ENCODE measurements at places on chromosomes 11 and 22.

DNA sequence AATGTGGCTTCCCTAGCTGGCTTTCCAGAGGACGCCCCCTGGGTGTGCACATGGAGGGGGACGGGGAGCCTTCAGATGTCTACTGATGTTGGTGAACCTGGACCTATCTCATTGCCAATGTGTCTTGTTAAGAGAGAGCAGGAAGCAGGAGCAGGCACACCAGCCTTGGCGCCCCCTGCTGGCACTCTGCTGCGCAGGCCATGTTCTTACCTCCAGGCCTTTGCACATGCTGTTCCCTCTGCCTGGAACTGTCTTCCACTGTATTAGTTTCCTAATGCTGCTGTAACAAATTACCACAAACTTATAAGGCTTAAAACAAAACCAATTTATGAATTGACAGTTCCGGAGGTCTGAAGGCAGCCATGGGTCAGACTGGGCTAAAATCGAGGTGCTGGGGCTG, 23.6 kb upstream of the MN1 start:
- no peak for DNase-seq

DNA sequence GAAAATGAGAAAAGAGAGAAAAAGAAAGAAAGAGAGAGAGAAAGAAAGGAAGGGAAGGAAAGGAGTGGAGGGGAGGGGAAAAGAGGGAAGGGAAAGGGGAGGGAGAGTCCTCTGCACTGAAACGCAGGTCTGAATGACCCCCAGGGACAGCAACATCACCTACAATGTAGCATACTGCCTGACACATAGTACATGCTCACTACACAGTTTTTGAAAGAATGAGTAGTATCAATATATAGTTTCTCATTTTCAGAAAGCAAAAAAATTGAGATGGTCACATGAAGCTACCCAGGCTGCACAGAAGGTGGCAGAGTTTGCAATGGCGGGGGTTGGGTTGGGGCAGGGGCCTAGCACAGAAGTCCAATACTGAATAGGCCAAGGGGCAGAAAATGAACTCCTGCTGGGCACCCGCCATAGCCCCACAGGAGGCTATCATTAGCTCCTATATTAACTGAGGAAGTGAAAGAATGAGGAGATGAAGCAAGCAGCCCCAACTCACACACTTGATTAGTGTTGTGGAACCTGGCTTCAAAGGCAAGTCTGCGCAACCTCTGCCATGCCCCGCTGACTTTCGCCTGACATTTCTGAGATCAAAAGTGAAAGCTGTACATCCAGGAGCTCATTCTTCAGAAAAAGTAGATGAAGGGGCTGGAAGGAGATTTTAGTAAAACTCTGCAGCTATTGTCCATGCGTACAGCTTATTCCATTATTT, 241.2 kb upstream of the SYN3 start:
- no peak for DNase-seq

- DNase-seq: no peak
Measured at GRCh38 chr11:72885749-72886609, 71.8 kb downstream of the ATG16L2 start.

DNA sequence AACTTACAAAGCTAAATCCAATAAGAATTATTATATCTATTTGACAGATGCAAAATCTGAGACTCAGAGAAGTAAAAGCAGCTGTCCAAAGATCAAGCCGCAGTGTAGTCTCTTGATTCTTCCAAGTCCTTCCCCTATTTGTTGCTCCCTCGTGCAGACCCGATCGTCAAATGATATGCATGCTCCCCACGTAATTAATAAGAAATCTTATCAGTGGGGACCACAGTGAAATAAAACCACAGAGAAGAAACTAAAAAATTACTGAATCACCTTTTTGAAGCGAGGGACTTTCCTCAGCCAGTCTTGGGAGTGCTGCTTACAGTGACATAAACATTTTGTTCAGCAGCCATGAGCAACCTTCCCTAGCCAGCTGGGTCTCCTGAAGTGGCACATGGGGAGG, 64.6 kb downstream of the SERGEF start:
- no peak for DNase-seq

Data from HCEC 1CT (cell line).